ENCODE measurements at places on chromosomes 6 and 20.

GRCh38 chr6:57283911-57284455 lies 33.4 kb upstream of the PRIM2 start:
- DNase-seq, result no peak

DNA sequence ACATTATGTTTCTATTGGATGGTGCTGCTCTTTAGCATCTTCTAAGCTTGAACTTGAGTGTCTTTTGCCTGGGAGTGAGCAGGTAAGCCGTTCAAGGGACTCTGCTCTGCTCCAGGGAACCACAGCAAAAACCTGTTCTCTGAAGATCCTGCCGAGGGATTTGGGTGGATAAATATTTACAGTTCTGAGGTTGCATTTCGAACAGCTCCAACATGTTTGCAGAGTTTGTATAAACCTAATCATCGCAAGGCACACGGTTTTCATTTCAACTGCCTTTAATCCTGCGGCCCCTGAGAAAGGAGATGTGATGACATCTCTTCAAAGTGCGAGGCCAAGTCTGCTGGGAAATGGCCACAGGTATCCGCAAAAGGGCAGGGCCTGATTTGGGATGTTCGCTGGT lies 293.4 kb downstream of the TFAP2C start:
- no peak for DNase-seq

- no peak for DNase-seq
Observed at GRCh38 chr6:36599791-36600209, 5.6 kb downstream of the SRSF3 start.

- DNase-seq, result no peak
Observed at GRCh38 chr20:61700595-61701140, 365.0 kb downstream of the TAF4 start.

DNA sequence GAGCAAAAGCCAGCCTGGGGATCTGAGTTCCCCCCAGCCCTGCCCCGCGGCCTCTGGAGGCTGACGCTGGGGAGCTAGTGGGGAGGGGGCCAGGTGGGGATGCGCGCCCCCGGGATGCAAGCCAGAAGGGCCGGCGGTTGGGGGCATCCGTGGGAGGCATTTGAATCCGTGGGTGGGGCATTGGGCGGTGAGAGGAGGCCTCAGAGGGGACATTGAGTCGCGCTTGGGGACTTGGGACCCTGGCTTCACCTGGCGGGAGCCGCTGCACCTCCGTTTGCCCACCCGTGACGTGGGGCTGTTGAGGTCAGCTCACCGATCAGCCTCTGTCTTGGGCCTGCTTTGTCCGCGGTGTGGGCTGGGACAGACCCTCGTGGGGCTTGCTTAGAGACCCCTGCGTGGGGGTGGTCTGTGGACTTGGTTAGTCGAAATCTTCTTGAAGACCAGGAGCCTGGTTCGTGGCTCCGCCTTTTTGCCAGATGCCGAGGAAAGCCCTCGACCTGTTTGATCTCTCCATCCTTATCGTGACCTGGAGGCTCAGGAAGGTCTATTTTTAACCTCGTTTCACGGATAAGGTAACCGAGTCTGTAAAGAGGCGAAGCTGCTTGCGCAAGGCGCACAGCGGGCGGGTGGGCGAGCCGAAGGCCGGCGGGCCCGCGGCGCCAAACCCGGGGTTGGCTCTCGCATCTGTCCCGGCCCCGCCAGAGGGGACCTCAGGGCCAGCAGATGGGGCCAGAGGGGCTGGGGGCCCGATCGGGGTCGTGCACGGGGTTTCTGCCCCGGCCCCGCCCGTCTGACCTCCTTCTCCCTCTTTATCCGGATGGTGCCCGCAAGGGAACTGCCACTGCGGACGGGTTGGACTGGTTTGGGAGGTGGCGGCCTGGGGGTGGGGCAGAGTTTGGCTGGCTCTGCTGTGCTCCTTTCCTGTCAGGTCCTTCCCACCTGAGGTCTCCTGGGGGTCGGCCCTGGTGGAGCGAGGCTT lies 8.3 kb downstream of the FAM110A start:
- DNase-seq, result peak; percentile 22

GRCh38 chr6:70133246-70133645 lies 169.6 kb downstream of the COL9A1 start:
- DNase-seq, result no peak

- no peak for DNase-seq
Observed at GRCh38 chr20:43949741-43950618, 35.3 kb downstream of the TOX2 start.

GRCh38 chr20:37378785-37379598 lies 33.1 kb downstream of the SRC start:
- DNase-seq, result no peak

DNA sequence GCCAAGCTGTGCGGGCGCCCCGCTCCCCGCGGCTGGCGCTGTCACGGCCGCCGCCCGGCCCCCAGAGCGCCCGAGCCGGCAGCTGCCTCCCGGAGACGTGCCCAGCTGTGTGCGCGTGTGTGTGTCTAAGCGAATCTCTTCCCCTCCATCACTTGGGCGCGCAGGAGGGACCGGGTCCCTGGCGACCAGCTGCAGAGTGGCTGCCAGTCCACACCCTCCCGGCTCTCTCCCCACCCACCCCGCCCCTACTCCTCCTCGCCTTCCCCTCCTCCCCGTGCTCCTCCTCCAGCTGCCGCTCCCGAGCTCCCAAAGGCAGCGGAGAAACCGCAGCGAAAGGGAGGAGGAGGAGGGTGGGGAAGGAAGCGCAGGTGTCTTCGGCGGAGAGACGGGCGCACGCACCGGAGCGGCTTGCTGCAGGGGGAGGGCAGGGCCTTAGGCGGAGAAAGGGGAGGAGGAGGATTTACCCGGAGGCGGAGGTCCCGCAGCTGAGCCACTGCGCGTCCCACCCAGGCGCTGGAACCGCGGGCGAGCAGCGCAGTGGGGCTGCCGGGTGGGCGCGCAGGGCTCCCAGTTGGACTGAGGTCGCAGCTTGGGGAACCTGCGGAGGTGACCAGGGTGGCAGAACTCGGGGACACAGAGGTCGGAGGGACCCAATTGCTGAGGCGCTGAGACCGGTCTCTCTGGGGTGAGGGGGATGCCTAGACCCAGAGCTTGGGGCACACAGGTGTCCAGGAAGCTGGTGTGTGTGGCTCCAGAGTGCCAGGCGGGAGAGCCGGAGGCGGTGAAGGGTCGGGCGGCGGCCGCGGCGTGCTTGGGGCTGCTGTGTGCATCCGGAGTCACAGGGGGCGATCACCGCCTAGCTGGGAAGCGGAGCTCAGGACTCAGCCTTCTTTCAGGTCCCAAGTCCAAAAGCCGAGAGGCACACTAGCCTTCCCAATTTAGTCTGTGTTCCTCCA lies at the start of gene HS3ST5:
Gene HS3ST5, minus strand, starts transcription at position 198 of the 956 bp plus-strand sequence. CDS start 280,178 bp downstream, outside the sequence.
- peak; percentile 71 for DNase-seq

GRCh38 chr20:32206760-32207625 lies 550 bp downstream of the PLAGL2 start:
- no peak for DNase-seq

DNA sequence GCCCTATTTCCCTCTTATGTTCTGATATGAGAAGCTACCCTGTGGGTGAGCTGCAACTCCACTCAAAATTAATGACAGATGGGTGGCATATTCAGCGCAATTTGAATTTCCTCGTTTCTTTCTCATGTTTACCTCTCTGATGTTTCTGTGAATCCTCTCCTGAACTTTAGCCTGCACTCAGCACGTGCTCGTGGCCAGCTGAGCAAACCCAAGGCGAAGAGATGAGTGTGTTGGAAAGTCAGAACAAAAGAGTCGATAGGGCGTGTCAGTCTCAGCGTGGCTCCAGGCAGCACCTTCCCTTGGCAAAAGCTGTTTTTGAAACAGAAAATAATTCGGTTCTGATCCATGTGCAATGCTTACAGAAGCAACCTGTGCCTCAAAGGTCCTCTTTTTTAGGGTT lies 226.1 kb upstream of the GMDS start:
- no peak for DNase-seq

- DNase-seq, result no peak
Observed at GRCh38 chr20:48064929-48065328, 279.6 kb upstream of the SULF2 start.

DNA sequence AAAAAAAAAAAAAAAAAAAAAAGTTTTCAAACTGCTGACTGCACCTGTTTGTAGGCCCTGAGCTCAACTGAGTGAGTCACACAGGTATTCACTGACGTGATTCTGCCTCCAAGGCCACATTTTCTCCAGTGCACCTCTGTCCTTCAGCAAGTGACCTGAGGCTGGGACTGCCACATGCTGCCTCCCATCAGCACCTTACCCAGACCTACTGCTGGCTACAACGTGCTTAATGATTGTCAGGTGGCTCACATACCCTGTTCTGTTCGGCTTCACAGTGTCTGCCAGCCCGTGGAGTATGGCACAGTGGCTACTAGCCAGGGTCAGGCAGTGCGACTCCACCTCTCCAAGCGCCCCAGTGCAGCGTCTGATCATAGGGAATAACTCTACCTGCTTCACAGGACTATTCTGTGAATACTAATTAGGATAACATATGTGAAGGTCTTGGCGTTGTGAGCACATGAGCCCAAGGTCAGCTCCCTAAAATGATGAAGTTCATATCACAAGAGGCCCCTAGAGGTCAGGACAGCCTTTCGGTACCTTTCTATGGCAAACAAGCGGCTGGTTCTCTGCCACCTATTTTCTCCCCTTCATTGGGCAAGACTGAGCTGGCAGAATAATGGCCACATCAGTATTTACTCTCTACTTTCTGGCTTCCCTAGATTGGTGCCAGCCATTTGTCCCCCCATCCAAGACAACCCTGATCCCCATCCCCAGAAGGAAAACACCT lies 28.1 kb downstream of the RIPOR3 start:
- no peak for DNase-seq

DNA sequence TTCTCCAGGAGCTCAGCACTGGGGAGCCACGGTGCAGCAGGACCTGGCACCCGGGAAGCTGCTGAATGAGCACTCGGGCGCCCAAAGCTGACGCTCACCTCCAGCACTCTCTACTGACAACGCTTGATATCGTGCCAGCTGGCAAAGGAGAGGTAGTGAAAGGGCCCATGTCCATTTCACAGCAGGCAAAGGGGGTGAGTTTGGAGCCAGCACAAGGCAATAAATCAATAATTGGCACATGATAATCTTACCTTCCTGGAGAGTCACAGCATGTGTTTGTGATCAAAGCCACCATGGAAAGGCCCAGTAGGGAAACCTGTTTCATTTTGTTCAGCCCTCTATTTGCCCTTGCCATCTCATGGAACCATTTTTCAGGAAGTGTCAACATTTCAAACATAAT lies 23.3 kb upstream of the SMIM26 start:
- DNase-seq, result no peak

DNA sequence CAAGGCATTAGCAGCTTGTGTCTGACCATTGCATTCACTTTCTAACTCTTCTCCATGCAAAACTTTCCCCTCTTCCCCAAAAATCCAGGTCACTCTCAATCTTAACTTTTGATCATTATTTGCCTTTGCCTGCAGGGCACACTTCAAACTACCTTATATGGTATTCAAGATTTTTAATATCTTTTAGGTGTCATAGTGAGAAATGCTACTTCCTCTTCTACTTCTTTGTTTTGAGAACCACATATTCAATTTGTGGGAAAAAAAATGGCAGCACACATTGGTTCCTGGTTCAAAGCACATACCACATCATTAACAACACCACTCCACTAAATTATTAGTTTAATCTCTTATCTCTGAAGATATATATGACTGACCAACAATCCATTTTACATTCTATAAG lies 1267.0 kb upstream of the CITED2 start:
- DNase-seq, result no peak

GRCh38 chr6:33273924-33274902 lies 2.3 kb downstream of the RPS18 start:
- no peak for DNase-seq

GRCh38 chr6:154408891-154409500 lies 52.4 kb upstream of the IPCEF1 start:
- DNase-seq, result no peak

DNA sequence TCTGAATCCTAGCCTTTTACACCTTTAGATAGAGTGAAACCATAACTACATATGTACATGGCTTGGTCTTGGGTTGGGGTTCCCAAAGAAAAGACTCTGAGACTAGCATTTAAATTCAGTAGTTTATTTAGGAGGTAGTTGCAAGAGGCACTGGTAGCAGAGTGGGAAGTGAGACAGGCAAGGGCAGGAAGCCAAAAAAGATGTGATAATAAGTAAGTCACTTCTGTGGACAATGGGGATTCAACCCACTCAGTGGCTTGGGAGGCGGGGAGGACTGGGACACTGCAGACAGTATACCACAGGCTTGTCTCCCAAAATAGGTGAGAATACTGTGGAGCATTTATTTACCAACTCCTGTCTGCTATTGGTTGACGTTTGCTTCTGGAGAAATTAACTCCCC lies 131.9 kb downstream of the SLC24A3 start:
- no peak for DNase-seq

GRCh38 chr20:50113420-50114224 lies 672 bp upstream of the UBE2V1 start:
- no peak for DNase-seq

DNA sequence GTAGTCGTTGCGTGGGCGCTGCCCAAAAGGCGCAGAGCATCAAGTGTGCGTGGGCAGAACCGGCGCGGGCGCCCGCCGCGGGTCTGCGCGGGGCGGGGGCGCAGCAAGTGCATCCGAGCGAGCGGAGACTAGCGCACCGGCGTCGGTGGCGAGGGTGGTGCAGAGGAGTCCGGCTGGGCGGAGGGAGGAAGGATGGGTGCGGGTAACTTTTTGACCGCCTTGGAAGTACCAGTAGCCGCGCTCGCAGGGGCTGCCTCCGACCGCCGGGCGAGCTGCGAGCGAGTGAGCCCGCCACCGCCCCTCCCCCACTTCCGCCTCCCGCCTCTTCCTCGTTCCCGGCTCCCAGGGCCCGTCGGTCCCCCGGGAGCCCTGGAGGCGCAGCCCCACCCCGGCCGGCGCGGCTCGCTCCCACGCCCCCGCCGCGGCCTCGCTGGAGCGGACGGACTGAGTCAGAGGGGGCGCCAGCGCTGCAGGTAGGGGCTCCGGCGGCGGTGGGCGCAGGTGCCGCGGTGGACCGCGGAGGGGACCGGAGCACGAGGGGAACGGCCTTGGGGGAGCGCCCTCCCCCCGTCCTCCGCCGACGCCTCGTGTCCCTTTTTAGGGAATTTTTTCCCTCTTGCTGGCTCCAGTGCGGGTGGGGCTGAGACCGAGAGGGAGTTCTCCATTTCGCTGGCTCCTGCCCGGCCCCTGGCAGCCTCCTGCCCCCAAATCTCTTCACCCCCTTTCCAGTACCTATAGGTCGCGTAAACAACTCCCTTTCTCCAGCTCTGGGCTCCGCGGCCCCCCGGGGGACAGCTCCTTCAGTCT lies 1.6 kb upstream of the DBNDD2 start:
- DNase-seq, result no peak

DNA sequence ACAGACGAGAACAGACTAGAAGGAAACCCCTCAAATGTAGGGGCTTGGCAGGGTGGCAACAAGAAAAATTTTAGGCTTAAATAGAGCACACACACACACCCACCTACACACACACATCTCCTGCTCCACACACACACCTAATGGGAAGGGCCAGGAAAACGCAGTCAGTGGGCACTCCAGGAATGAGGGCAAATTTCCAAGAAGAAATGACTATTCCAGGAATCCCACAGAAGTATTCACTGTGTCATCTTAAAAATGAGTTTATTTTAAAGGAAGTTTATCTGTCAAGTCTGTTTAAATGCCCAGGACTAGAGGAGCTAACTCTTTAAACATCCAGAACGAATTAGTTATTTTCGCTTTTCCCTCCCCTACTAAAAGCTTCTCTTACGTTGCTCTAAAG lies 13.0 kb downstream of the ALDH8A1 start:
- DNase-seq, result no peak
